ENCODE measurements at places on chromosomes 16 and 17. TPM values are rescaled to one million over a fixed set of nuclear protein-coding genes. Genes with fewer than 3 reads are reported as not detected.

- DNase-seq = no peak
Observed at GRCh38 chr16:57788252-57788841, 13.9 kb downstream of the KIFC3 start.

DNA sequence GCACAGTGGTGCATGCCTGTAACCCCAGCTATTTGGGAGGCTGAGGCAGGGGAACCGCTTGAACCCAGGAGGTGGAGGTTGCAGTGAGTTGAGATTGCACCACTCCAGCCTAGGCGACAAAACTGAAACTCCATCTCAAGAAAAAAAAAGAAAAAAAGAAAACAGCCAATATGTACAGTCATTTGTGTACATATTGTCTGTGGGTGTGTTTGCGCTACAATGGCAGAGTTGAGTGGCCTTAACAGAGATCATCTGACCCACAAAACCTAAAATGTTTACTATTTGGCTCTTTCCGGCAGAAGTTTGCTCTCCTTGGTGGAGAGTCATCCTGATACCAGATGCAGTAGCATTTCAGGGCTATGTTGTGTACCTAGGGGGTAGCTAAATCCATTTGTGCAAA lies 57.9 kb downstream of the ARSG start:
- no peak for DNase-seq

- DNase-seq = no peak
Observed at GRCh38 chr16:26195225-26195624, 503.5 kb downstream of the HS3ST4 start.

GRCh38 chr17:68297195-68297594 lies 5.9 kb downstream of the ARSG start:
- no peak for DNase-seq

GRCh38 chr16:69157196-69157595 lies 24.7 kb downstream of the UTP4 start:
- DNase-seq = no peak

DNA sequence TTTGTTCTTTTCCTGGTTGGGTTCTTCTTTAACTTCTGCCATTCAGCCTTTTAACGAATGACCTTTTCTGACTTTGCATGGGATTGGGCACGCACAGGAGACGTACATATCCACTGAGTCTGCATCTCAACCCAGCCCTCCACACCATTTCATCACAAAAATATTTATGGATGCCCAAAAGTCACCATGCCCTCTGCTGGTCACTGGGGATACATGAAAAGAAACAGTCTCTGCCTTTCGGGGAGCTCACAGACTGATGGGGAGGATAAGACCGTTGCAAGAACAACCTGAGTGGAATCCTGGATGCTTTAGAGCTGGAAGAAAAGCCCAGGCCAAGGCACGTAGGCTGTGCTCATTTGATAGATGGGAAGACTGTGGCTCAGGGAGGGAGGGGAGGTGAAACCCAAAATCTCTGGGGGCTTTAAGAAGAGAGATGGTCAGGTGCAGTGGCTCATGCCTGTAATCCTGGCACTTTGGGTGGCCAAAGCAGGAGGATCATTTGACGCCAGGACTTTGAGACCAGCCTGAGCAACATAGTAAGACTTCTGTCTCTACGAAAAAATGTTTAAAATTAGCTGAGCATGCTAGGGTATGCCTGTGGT lies 7.9 kb upstream of the MT2A start:
- DNase-seq = no peak

DNA sequence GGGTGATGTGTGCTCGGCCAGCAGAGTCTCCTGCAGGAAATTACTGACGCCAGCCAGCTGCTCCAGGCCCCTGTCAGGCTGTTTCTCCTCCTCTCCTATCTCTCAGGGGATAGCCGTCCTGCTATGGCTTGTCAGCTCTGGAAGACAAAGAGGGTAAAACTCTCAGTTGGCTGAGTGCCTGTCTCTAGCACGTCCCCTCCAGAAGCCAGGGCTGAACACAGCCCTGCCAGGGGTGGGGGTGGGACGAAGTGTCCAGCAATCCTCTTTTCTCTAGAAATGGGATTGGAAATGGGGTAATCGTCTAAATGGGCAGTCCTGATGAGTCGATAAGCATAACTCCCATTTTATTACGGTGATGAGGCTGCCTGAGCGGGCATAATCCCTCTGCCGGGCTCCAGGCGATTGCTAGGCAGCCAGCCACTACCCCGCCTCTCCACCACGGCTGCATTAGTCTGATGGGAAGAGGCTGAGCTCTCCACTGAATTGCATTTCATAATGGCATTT lies 89.1 kb upstream of the GNAO1 start:
- DNase-seq = peak; percentile 67

DNA sequence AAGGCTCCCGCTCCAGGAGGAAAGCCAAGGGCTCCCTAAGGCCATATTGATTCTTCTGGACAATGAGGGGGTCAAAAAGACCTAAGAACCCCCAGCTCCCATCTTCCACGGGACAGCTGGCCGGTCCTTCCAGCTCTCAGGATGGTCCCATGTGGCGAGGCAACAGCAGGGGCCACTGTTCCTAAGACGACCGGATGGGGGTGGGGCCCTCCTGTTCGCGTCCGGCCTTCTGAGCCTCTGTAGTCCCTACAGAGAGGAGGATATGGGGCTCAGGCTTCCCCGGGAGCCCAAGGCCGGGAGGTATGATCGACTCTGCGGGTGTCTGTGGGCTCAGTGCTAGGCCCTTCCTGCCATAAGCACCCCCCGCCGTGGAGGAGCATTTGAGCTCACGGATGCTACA lies 6.0 kb upstream of the DCXR start:
- no peak for DNase-seq

The NXN gene
- polyA plus RNA-seq = 35.4 TPM

The HAS3 gene
- 3.5 TPM for polyA plus RNA-seq

The CHST6 gene
- 0.72 TPM for polyA plus RNA-seq

The KIF2B gene
- not detected for polyA plus RNA-seq

The DHX58 gene
- polyA plus RNA-seq = 6.9 TPM

The ABI3 gene
- polyA plus RNA-seq = 5.8 TPM

The DNASE1 gene
- polyA plus RNA-seq = 24.0 TPM

The ABCC1 gene
- 20.9 TPM for polyA plus RNA-seq

The KRTAP4-5 gene
- polyA plus RNA-seq = not detected
